ENCODE measurements at places on chromosomes 16 and 17. TPM values are rescaled to one million over a fixed set of nuclear protein-coding genes. Genes with fewer than 3 reads are reported as not detected.

The USP31 gene
- 7.7 TPM for total RNA-seq

GRCh38 chr16:23229714-23230113, 47.2 kb downstream of the SCNN1G start:
- DNase-seq: no peak

The CRISPLD2 gene
- total RNA-seq: 2.6 TPM

GRCh38 chr16:81165411-81166097, 69.4 kb upstream of the GCSH start:
- no peak for DNase-seq

The TNS4 gene
- not detected for total RNA-seq

All from LHCN-M2 (cell line).